Left ventricle myocardium superior (tissue), 1 donor: ENCODE measurements at places on chromosomes 2 and 18. TPM values are rescaled to one million over a fixed set of nuclear protein-coding genes. Genes with fewer than 3 reads are reported as not detected.

Gene IL36G
- total RNA-seq = not detected

Gene RSAD2
- total RNA-seq = 4.8 TPM

Gene MAPRE3
- 52.4 TPM for total RNA-seq

Gene LINC00305
- not detected for total RNA-seq

Gene RIT2
- total RNA-seq = not detected

Gene UGT1A6
- total RNA-seq = not detected

DNA sequence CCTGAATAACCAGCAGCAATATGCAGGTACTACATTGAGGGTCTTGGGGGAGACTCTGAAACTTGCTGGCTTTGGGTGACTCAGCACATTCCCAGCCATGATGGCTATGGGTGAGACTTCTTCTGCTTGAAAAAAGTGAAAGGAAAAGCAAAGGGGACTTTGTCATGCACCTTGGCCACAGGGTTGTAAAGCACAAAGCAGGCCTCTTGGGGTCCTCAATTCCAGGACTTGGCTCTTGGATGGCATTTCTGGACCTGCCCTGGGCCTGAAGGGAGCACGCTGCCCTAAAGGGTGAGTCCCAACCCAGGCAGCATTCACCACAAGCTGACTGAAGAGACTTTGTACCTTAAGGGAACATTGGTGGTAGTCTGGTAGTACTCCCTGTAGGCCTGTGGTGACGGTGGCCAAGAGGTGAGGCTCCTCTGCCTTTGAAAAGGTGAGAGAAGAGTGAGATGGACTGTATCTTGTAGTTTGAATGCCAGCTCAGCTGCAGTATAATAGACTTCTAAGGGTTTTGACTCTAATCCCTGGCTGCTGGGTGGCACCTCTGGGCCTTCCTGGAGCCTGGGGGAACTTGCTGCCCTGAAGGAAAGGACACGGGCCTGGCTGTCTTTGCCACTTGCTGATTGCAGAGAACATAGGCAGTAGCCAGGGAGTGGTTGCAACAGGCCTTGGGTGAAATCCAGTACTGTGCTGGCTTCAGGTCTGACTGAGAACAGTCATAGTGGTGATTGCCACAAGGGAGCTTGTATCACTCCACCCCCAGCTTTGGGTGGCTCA is 36.5 kb upstream of the CYTIP start:
- peak; percentile 79 for DNase-seq

- no peak for DNase-seq
Measured at GRCh38 chr18:8726281-8726680, 20.9 kb downstream of the MTCL1 start.

- no peak for DNase-seq
Measured at GRCh38 chr2:85905187-85905666, 16.4 kb upstream of the ST3GAL5 start.

DNA sequence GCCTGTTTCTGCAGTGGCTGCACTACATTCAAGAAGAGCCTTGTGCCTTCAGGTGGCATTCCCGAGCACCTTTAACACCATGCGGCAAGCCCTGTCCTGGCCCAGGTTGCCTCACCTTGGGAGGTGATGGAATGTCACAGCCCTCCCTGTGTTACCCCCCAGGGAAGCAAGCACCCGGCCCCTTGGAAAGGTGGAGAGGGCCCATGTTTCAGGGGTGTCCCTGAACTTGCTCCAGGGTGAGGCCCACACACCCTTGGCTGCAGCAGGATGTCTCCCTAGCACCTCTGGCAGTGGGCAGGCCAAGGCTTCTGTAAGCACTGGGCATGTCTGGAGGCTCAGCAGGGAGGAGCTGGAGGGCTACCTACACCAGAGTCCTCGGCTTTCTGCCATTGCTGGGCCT is 29.3 kb upstream of the ACAA2 start:
- DNase-seq = no peak

DNA sequence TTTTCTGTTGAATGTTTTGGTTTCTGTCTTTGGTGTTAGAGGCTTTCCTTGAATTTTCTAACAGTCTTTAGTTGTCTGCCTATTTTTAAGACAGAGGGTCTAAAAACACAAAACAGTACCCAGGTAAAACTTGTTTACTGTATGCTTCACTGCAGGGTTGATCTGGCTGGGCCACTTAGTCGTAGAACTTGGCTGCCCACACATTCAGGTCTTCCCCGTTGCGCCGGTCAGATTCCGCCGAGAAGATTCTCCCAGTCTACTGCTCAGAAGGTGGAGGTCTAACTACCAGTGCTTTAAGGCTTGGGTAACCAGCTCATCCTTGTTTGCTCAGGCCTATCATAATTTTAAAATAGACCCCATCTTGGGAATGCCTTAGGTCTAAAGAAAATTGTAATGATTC is 24.6 kb upstream of the DNAH6 start:
- no peak for DNase-seq

DNA sequence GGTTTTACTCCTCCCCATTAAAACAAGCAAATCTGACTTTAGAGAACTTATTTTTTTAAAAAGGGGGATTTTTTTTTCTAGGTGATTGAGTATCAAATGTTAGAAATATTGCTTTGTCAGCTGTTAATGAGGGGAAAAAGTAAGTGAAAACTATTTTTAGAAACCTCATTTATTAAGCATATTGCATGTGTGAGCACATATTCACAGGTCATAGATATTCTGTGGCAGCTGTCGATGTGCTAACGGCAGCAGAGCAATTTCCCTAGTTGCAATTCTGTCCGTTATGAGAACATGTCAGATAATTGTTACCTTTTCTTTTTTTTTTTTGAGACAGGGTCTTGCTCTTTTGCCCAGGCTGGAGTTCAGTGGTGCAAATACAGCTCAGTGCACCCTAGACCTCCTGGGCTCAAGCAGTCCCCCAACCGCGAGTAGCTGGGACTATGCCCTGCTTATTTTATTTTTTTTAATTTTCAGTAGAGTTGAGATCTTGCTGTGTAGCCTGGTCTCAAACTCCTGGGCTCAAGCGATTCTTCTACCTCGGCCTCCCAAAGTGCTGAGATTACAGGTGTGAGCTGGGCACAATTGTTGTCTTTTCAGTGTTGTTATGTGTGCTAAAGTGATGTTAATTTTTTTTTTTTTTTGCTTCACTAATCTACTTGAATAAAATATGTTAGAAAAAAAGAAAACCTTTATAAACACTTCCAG is 69.8 kb downstream of the MTA3 start:
- no peak for DNase-seq

- no peak for DNase-seq
Measured at GRCh38 chr18:21012308-21012707, 99.3 kb downstream of the ROCK1 start.

- no peak for DNase-seq
Measured at GRCh38 chr2:70936165-70936978, 672 bp downstream of the ATP6V1B1 start.

- no peak for DNase-seq
Measured at GRCh38 chr2:132608311-132608710, 61.7 kb downstream of the LYPD1 start.

DNA sequence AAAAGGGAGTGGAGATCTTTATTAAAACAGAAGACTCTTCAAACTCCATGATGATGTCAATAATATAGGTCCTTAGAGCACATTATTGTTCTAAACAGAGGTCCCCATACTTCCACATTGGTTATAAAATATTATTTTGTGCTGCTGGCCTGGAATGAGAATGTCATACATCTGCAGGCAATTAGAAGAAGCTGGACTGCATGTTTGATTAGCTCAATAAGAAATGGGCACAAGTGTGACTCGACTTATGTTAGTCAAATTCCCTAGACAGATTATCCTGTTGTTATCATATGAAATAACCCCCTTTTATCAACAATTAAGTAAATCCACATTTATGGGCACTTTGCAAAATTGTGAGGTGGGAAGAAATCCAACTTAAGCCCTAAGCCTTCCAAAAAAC is 8.8 kb downstream of the EFEMP1 start:
- DNase-seq = no peak

DNA sequence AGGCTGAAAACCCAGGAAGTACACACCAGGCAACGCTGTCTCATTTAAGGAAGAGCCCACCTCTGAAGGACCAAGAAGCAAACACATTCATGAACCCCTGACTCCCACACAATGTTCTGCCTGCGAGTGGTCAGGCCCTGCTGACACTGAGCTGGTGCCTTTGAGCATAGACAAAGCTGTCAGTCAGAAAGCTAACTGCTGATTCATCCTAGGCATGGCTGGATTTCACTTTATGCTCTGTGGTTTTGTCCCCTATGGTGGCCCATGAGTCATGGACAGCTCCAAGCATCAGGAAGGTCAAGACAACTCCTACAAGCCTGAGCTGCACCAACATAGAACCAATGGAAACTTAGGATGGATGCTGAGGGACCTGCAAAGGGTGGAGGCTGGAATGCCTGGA is 78.9 kb downstream of the UXS1 start:
- no peak for DNase-seq

DNA sequence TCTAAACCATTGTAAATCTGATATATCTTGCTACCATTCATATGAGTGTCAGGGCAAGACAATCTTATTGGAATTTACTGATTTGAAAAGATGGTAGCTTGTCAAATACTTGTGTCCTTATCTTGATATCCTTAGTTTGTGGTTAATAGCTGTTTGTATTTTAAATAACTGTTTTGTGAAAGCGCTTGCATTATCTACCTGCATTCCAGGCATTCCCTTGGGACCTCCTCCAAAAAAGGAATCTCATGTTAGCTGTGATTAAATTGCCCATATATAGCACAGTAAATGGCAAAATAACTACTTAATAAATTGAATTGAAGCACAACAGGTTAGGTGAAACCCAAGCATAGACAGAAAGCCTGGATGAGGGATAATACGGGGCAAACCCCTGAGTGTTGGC is 13.9 kb downstream of the CNTNAP5 start:
- no peak for DNase-seq

- DNase-seq = no peak
Measured at GRCh38 chr18:811182-811891, 705 bp downstream of the YES1 start.

DNA sequence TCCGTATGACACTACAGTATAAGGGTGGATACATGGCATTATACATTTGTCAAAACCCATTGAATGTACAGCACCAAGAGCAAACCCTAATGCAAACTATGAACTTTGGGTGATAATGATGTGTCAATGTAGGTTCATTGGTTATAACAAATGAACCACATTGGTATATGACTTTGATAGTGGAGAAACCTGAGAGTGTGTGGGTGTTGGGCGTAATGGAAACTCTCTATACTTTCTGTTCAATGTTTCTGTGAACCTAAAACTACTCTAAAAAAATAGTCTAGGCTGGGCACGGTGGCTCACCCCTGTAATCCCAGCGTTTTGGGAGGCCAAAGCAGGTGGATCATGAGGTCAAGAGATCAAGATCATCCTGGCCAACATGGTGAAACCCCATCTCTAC is 6.5 kb upstream of the ACTG2 start:
- DNase-seq = no peak

DNA sequence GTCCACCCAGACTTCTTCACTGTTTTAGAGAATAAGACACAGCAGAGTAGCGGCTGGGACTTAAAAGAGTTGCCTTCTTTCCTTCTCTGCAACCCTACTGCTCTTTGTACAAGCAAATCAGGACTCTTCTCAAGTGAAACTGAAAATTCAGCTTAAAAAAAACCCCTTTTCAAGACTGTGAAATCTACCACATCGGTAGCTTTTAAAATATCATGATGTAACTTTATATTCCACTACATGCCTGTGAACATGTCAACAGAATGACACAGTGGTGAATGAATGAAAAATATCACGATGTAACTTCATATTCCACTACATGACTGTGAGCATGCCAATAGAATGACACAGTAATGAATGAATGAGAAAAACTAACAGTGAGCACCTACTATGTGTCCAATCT is 53.4 kb downstream of the TCF4 start:
- DNase-seq = no peak

GRCh38 chr2:190646780-190647522 is 1.9 kb upstream of the NAB1 start:
- DNase-seq = no peak

DNA sequence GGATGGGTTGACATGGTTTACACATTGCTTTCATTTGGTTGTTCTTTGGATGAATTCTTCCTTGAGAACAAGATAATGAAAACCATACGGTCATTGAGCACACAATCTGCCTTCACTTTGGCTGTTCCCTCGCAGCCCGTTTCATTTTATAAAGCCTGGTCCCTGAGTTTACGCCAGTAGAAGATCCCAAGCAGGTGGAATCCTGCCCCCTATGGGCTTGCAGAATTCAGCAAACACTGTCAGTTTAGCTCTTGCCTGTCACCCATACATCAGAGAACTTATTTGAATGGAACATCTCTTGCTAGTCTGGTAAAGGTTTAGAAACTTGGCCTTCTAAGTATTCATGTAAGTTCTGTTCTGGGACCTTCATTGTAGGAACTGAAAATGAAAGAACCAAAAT is 666.4 kb upstream of the ZEB2 start:
- peak; percentile 32 for DNase-seq

DNA sequence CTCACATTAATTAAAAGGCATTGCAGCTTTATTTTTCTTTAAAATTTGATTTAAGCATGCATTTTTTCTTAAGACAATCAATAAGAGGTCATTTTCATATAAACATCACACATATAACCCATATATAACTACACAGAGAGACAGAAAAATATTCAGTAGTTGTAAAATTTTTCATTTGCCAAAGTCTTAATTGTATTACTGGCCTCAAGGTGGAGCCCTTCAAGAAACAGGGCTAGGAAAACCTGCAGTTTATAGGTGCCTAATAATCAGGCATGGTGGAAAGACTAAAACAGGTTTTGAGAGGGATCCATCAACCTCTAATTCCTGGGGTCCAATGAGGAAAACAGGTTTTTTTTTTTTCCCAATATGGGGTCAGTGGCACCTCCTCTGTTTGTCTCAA is 71.3 kb upstream of the ZNF804A start:
- DNase-seq = no peak

DNA sequence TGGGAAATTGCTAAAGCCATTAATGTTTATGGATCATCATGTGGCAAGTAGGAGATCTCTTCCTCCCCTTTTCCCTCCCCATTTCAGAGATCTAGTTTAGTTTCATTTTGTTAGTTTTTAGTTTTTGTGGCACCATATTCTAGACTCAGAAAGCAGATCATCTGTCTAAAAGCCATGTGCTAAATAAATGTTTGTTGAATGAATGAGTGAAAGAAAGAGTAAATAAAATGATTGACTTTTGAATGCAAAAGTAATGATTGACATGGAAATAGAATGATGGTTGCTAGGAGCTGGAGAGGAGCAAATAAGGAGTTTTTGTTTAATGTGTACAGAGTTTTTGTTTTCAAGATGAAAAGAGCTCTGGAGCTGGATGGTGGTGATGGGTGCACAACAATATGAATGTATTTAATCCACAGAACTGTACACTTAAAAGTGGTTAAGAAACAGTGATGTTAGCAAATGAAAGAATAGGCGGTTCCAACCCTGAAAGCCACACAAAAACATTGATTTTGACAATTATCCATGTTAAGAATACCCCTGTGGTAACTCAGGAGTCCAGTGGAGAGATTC is 23.6 kb downstream of the TMEM178A start:
- DNase-seq = no peak
